ENCODE measurements at places on chromosomes 4 and X.

DNA sequence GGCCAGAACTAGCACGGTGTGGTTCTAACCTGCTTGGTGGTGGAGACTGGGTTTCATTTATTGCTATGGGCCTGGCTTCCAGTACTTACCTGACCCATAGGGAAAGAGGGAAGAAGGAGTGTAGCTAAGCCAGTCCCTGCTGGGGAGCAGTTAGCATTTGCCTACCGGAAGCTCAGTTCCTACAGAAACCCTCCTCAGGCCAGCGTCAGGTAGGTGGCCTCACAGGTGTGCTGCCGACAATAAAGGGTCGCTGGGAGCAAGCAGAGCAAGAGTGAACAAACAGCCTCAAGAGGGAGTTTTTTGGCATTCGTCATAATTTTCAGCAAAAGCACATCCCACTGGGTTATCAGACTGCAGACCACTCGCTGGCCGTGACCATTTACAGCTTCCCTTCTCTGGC is 740.6 kb upstream of the TENM3 start:
- DNase-seq, result no peak

GRCh38 chrX:30888526-30889146 is 418 bp downstream of the TAB3 start:
- no peak for DNase-seq

- no peak for DNase-seq
These were observed 1494.4 kb downstream of the STIM2 start for GRCh38 chr4:28354880-28355656.

DNA sequence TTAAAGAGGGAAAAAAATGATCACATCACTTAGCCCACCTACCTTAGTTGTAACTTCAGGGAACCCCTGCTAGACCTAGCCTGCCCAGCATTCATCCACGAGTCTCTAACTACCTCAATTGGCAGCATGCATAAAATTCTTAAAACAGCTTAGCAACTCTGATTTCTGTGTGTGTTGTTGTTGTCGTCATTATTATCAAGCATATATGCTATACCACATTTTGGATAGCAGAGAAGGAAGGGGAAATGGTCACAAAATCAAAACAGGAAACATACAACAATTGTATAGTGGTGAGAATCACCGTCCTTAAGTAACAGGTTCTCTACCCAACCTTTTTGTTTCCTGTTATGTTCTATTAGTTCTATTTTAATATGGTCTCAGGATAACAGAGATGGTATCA is 2.7 kb upstream of the ACOT9 start:
- no peak for DNase-seq

- DNase-seq, result no peak
These were observed 128.0 kb downstream of the DCLK2 start for GRCh38 chr4:150206265-150206664.

DNA sequence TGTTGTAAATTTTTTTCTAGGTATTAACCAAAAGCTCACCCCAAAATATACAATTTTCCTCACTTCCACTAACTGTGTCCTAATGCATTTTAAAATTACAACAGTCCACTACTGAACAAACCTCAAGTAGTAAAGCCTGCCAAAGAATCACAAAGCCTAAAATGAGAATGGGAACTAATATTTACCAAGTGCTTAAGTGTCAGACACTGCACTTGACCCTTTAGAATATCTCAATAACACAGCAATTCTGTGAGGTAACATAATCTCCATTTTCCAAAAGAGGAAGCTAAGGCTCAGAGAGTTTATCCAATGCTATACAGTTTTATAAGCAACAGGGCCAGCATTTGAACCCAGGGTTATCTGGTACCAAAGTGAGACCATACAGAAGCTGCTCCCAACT is 4.9 kb downstream of the SLC9A7 start:
- no peak for DNase-seq

- peak; percentile 51 for DNase-seq
These were observed 44.3 kb downstream of the IGFBP7 start for GRCh38 chr4:57065730-57066482.

DNA sequence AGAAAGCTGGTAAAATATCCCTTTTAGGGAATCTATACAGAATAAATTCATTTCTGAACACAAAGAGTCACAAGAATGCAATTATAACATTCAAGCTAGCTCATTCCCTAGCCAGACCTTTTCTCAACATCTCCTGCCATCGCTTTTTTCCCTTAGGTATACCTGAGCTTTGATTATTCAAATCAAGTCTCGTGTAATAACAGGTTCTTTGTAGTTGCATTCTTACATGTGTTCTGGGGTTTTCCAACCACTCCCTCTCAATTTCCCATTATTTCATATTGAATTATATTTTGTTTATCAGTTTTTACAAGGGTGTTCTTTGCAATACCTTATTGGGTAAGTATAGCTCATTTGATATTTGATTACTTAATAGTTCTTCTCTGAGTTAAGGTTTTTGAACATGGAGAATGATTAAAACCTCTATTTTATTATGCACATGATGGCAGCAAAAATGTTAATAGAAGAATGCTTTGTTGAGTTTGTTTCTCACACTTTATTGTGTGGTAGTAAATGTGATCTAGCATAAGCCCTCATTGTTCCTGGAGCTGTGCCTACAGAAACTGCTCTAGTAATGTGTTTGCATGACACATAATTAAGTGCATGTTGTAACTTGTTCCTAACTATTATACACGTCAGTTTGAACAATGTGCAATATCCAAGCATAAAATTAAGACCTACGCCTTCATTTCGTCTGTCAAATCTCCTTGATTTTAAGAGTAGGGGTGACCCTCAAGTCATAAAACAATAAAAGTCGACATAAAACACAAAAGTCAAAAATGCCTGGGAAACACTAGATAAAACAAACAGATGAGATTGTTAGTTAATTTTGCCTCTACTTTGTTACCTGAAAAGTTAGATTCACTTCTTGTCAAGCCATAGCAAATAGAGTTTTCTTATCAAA is 124.0 kb upstream of the POF1B start:
- DNase-seq, result no peak

GRCh38 chr4:83677656-83678055 is 141.7 kb downstream of the GPAT3 start:
- no peak for DNase-seq

DNA sequence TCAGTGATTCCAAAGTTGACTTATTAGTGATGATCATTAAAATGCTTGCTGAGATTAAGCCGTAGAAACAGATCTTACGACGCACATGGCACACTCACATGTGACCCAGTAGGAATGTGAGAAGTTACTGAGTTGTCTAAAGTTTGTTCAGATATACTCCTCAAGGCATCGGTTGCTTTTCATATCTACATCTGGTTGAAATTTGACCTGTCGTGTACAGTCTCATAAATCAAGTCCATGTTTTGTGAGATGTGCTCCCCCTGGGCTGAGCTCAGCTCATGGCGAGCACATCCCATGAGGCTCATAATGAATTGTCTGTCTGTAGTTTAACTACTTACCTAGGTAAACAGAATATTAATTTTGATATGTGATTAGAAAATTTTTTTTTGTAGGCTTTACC is 67.0 kb downstream of the TNIP2 start:
- no peak for DNase-seq

- DNase-seq, result no peak
These were observed 108.8 kb downstream of the TMA16 start for GRCh38 chr4:163603257-163603656.

DNA sequence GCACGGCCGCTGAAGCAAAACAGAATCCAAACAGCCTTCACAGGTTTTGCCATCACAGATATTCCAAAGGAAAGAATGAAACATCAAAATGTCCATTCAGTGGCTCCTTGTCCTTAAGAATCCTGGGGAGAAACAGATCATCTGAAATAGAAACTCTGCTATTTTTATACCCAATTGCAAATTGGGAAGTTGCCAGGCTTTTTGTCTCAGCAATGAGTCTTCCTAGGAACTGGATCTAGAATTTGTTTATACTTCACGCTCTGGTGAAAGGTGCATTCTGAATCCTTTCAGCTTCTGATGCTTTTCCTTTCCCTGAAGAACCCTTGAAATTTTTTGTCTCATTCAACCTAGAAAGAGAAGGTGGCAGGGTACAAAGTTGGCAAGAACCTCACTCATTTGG is 218.9 kb downstream of the FBXW7 start:
- no peak for DNase-seq

- DNase-seq, result no peak
These were observed 16.3 kb downstream of the RTL5 start for GRCh38 chrX:72115380-72115779.

DNA sequence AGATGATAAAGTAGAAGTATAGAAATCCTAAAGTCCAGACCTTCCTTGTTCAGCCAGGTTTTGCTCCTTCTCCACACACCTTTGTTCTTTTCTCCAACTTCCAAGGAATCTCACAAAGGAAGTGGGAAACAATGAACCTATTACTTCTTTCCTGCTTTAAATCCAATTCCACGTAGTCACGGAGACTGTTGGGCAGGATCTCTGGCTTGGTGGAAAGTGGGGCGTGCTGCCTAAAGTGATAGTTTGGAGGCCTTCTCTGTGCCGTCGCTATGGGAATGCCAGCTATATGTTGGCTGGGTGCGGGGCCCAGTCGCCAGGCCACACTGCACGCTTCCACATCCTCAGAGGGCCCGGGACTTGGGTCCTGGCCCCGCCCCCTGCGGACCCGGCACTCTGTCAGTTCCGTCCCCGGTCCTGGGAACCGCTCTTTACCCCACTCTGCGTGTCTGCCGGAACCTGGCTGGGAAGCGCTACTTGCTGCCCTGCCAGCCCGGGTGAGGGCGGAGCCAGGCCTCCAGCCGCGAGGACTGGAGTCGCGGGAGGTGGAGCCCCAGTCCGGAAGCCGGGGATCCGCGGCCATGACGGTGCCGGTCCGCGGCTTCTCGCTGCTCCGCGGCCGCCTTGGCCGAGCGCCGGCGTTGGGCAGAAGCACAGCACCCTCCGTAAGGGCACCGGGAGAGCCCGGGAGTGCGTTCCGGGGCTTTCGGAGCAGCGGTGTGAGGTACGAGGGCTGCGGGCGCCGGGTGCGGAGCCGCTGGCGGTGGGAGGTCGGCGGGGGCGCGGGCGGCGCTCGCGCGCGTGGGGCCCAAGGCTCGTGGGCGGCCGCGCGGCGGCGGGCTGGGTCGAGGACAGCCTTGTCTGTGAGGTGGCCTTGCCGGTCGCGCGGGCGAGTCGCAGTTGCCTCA is at the start of gene MTHFD2L:
Gene MTHFD2L, plus strand, starts transcription at position 558 of the 905 bp plus-strand sequence. Its CDS starts 21 bp downstream, at position 579.
- DNase-seq, result peak; percentile 89

GRCh38 chr4:152535360-152535902 is 461 bp downstream of the FBXW7 start:
- no peak for DNase-seq

- DNase-seq, result no peak
These were observed 241.3 kb downstream of the CFAP299 start for GRCh38 chr4:80576796-80577195.

- no peak for DNase-seq
These were observed 427.9 kb upstream of the SPANXN1 start for GRCh38 chrX:144819406-144819805.

DNA sequence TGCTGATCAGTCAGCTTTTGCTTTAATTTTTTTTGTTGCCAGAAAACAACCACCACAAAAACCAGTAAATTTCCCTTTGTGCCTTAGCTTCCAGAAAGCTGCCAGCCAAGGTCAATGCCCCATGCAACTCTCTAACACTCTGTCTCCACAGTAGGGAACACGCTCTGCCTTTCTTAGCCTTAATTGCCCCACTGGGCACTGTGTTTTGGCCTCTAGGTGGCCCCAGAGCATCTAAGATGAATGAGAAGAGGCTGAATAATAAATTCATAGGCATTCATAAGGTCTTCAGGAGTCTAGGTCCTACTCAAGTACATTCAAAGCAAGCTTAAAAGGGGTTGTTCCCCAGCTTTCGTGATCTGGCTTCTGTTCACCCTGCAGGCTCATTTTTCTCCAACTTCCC is 57.7 kb upstream of the PASD1 start:
- peak; percentile 3 for DNase-seq

DNA sequence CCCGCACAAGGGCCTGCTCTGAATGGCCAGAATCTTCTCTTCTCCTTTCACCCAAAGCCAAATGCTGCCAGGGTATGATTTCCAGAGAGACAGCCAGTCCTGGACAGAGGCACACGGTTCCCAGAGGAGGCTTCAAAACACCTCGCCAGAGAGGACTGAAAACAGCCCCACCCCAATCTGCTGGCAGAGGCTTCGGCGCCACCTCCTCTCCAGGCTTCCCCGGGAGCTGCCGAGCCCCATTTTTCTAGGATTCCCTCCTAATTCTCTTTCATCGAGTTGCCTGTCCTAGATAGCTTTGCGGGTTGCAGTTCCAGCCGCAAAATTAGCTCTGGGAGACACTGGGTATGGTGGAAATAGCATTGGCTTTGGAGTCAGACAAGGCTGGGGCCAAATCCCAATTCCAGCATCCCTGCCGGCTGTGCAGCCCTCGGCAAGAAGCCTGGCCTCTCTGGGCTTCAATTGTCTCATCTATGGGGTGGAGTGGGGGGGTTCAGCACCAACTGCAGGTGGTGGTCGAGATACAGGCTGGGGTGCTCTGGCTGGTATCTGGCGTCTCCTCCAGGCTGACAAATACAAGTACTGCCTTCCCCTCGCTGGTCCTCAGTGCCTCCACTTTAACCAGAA is 22.6 kb downstream of the PPP2R2C start:
- no peak for DNase-seq

GRCh38 chrX:55731826-55732225 is 14.3 kb downstream of the RRAGB start:
- DNase-seq, result no peak

DNA sequence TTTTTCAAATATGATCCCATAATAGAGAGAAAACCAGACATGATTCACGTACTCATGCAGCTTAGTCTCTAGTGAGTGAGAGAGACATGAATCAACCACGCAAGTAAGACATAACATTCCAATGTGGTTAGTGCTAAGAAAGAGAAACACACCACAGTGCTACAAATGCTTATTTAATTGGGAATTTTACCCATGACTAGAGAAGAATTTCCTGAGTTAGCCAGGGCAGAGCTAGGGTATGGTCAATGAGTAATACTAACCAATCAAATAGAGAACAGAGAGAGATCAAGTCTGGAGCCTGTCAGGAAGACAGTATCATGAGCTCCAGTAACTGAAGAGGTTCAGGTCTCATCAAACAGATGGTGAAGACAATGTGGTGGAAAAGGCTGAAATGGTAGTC is 495.2 kb downstream of the PDGFC start:
- peak; percentile 1 for DNase-seq

- no peak for DNase-seq
These were observed 37.4 kb upstream of the HEPH start for GRCh38 chrX:66126662-66127061.

DNA sequence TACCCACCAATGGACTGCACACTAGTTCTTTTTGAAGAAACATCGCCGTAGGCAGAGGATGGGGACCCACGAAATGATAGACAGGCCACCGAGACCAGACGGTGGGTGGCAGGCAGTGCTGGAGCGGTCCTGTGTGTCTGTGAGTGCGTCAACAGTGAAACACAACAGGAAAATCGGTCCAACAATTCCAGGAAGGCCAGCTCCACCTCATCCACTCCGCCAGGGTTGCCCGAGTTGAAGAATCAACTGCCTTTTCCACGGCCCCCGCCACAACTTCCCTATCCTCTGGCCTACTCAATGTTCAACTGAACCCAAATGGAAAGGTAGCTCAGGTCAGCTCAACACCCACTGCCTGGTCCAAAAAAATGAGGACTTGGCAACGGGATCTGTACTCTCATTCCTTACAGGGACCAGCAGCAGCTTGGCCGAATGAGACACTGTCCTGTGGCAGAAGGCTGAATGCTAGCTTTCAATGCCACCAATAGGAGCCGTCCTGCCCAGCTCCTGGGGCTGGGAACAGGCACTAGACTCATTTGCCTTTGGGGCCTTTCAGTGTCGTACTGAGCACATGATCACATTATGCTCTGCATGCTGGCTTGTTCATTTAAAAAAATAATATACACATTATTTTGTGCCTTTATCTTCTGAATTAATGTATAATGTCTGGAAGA is 43.5 kb downstream of the MID1 start:
- DNase-seq, result no peak

- DNase-seq, result no peak
These were observed 169.2 kb upstream of the RPS6KA3 start for GRCh38 chrX:20435913-20436312.
